ENCODE measurements at places on chromosomes 1 and 21. TPM values are rescaled to one million over a fixed set of nuclear protein-coding genes. Genes with fewer than 3 reads are reported as not detected.

MASP2 gene
- not detected for total RNA-seq

CTSK gene
- 136 TPM for total RNA-seq

RGS1 gene
- total RNA-seq: 32.0 TPM

SUSD4 gene
- 1.00 TPM for total RNA-seq

C1orf53 gene
- 4.2 TPM for total RNA-seq

MROH7 gene
- total RNA-seq: 4.8 TPM

LGR6 gene
- 0.28 TPM for total RNA-seq

FCMR gene
- total RNA-seq: 1.4 TPM

GUCA2A gene
- total RNA-seq: not detected

GALNT2 gene
- total RNA-seq: 72.6 TPM

TIE1 gene
- 46.6 TPM for total RNA-seq

SLX9 gene
- total RNA-seq: 31.6 TPM

IGSF3 gene
- total RNA-seq: 2.2 TPM

CFHR3 gene
- 0.79 TPM for total RNA-seq

FCGR1A gene
- 11.2 TPM for total RNA-seq

SPRR2A gene
- not detected for total RNA-seq

LRRC8B gene
- total RNA-seq: 9.9 TPM

HHIPL2 gene
- 0.42 TPM for total RNA-seq

TAS1R2 gene
- total RNA-seq: not detected

DISC1 gene
- 10.9 TPM for total RNA-seq

HSF2BP gene
- 0.46 TPM for total RNA-seq

ZNF691 gene
- 5.1 TPM for total RNA-seq

PLA2G2F gene
- total RNA-seq: not detected

RBM11 gene
- 0.46 TPM for total RNA-seq

THRAP3 gene
- 79.1 TPM for total RNA-seq

COL8A2 gene
- 33.2 TPM for total RNA-seq

TFF2 gene
- not detected for total RNA-seq

KLF18 gene
- total RNA-seq: not detected

TNNT2 gene
- not detected for total RNA-seq

CFAP74 gene
- total RNA-seq: not detected

PM20D1 gene
- total RNA-seq: 0.23 TPM

CFAP141 gene
- total RNA-seq: not detected

S100A2 gene
- 3.5 TPM for total RNA-seq

AMY1B gene
- total RNA-seq: not detected

SPRR2F gene
- not detected for total RNA-seq

CRYZL1 gene
- 38.7 TPM for total RNA-seq

AADACL4 gene
- not detected for total RNA-seq

LYPD8 gene
- total RNA-seq: not detected

ZNF687 gene
- total RNA-seq: 17.1 TPM

S100A12 gene
- total RNA-seq: 12.6 TPM

TTC24 gene
- not detected for total RNA-seq

MARK1 gene
- total RNA-seq: 11.1 TPM

SPRR3 gene
- not detected for total RNA-seq

GCSAML gene
- 0.29 TPM for total RNA-seq

PCP4 gene
- 51.4 TPM for total RNA-seq

SMAP2 gene
- 26.0 TPM for total RNA-seq

OR14A2 gene
- not detected for total RNA-seq

TMEM269 gene
- not detected for total RNA-seq

S100A14 gene
- not detected for total RNA-seq

FGR gene
- total RNA-seq: 21.9 TPM

CHD5 gene
- 1.4 TPM for total RNA-seq
